ENCODE measurements at places on chromosomes 2 and 18.

DNA sequence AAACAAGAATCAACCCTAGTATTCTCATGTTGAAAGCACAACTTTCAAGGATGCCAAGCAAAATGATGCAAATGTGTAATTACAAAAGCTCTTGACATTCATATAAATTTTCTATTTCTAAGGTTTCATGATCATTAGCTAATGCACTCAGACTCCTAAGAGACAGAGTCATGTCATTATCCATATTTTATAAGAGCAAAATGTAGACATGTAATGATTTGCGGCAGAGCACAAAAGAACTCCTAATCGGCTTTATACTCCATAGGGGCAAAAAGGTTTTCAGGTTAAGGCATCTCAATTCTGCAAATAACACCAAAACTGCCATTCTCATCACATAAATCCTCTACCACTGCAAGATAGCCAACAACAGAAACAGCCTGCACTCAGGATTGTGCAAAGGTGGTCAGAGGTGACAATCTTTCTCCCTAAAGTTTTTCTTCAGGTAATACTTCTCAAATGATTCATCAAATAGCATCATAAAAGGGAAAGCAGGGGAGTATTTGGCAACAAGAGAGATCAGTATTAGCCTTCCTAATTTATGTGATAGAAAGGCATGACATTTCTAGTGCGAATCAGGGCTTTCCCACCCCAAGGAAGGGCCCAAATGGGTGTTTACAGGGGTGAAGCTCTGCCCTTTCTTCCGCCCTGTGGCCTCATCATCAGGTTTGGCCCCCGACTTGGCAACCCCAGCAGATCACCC lies 64.7 kb downstream of the STK39 start:
- no peak for DNase-seq

DNA sequence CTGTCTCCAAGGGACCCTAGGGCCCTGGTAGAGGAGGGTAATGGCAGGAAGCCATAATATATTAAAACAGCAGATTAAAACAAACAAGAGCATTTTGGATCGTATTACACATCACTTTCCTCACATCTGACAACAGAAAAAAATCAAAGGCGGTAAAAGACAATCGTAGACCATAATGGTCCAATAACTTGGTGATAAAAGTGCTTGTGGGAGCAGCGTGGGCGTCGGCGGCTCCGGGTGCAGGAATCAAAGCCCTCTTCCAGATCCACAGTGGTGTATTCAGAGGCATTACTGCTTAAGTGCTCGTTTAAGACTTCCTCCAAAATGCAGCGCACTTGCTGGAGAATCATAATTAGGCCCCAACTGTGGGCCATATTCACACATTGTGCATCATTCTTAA lies 68.0 kb downstream of the FECH start:
- DNase-seq: no peak

- peak; percentile 15 for DNase-seq
Observed at GRCh38 chr2:14635391-14635871, 2.9 kb downstream of the LRATD1 start.

DNA sequence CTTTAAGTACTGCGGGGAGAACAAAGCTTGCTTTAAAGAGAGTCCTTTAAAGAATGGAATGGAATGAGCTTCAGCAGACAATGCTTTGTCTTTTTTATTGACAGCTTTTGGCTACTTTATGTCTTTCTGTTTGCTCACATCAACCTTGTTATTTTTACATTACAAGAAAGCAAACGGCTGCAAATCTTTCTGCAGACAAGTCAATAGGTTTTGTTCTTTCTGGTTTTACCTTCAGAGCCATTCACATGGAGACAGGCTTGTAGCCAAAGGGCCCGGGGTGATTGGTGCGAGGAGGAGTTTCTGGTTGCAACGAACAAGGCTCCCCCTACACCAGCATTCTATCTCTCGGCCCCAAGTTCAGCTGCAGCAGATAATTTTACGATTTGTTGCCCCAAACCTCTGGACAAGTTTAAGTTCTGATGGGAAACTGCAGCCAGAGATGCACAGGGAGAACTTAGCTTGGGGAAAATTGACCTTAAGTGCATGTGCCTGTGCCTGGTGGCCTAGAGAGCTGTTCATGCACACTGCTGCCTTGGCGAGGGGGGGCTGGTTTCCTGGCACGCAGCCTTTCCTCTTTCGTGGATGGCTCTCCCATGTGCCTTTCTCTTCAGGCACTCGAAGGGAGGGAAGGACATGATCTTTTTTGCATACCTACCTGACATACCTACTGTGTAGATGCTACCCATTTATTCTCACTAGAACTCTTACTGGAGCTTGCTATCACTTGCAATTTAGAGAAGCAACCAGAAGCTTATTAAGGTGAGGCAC lies 543.2 kb downstream of the DCDC2C start:
- DNase-seq: no peak

- DNase-seq: no peak
Observed at GRCh38 chr2:109519513-109519912, 94.3 kb downstream of the SEPTIN10 start.

GRCh38 chr2:108898315-108899082 lies 90.5 kb downstream of the EDAR start:
- DNase-seq: no peak

DNA sequence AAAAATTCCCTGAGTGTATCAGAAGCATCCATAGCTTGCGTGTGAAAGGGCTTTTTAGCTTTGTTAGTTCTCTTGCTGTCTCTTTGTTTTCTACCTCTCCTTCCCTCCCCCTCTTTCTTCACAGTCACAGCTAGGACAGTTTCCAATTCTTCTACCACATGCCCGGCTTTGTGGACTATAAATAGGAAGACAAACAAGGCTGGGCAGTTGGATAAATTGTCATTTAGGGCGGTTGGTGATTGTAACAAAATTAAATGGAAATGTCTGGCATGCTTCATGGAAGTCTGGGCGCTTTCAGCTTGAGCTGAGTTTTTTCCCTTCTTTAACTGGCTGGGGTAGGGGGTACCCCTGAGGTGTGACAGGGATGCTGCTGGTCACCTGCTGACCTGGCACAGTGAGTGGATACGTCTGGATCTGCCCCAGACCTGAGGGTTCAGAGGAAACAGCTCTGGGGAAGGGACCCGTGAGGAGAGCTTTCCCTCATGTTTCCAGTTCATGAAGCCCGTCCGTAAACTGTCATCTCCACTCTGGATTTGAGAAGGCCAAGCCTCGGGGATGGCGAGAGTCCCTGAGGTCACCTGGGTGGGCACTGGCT lies 29.0 kb upstream of the GIGYF2 start:
- DNase-seq: no peak

DNA sequence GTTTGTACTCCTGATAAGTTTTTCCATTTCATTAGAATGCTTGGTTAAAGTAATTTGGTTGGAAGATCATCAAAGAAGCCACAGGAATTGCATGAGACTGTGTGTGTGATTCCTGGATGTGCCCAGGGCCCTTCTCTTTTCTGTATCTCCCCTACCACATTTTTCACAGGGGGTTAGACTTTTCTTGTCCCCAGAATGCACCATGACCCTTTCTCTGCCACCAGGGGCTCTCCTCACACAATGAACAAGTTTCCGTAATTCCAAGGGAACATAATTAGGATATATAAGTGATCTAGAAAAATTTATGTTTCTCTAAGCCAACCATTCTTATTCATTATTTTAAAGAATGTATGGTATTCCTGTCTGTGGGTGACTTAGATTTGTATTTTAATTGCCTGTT lies 291.8 kb downstream of the NEDD4L start:
- DNase-seq: no peak

- no peak for DNase-seq
Observed at GRCh38 chr2:212254339-212254738, 284.3 kb downstream of the ERBB4 start.

DNA sequence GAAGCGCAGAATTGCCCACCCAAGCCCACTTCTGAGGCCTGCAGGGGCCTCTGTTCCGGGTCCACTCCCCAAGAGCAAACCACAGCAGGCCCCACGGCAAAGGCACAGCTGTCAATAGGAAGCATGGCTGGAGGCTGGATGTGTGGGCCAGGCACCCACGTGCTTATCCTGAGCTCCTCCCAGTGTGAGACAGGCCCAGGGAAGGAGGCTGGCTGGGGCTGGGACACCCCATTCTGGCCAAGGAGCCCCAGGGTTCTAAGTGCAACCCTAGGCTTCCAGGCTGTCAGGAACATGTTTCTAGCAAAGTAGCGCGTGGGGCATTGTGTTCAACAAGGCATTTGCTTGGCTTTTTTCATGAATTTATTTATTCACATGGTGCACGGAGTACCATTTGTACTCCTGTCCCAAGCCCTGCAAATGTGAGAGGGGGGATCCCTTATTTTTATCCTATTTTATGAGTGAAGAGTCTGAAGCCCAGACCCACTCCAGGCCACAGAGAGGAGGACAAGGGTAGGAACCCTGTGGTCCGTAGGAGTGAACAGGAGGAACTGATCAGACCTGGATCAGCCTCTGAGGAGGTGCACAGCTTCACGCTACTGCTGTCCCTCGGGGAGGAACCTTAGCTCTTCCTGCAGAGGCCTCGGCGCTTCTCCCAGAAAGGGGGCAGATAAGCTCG lies 6.1 kb upstream of the RAB17 start:
- DNase-seq: no peak

All from activated T-cell treated with anti-CD3 and anti-CD28 coated beads, Interleukin-2, amount 50 U/mL, for 48 hours (primary cell).